ENCODE measurements at places on chromosomes 5 and 9. TPM values are rescaled to one million over a fixed set of nuclear protein-coding genes. Genes with fewer than 3 reads are reported as not detected.

Gene CDH9
- 0.13 TPM for total RNA-seq

Gene PCDHGA10
- 11.8 TPM for total RNA-seq

Gene PGM5
- total RNA-seq, result 0.39 TPM

Gene C1QTNF3
- total RNA-seq, result 0.64 TPM

Gene PTPN3
- 1.2 TPM for total RNA-seq

Gene SOHLH1
- total RNA-seq, result not detected

Gene ISCA1
- total RNA-seq, result 32.9 TPM

Gene CDC20B
- under 0.01 TPM for total RNA-seq

Gene CYFIP2
- 9.4 TPM for total RNA-seq

Gene DOCK2
- 1.6 TPM for total RNA-seq

Gene MAP1B
- 58.9 TPM for total RNA-seq

Gene NR6A1
- 0.52 TPM for total RNA-seq

Gene CCNG1
- 321 TPM for total RNA-seq

Gene SH3TC2
- total RNA-seq, result 0.52 TPM

Gene IFNA13
- total RNA-seq, result not detected

Gene ADGRV1
- total RNA-seq, result 0.32 TPM

Gene SOWAHA
- total RNA-seq, result 0.16 TPM

Gene APBA1
- 1.1 TPM for total RNA-seq

Gene FUT7
- total RNA-seq, result not detected

Gene MORN5
- total RNA-seq, result not detected

Gene IFNB1
- total RNA-seq, result not detected

Gene DPYSL3
- 151 TPM for total RNA-seq

Gene TNFSF8
- not detected for total RNA-seq

Gene SPATA31C1
- total RNA-seq, result not detected

Gene OR1J2
- total RNA-seq, result not detected

Gene ECSCR
- total RNA-seq, result 0.80 TPM

Gene PCDHGB1
- total RNA-seq, result 2.2 TPM

Gene NIM1K
- 0.96 TPM for total RNA-seq

Data from epithelial cell of alveolus of lung (primary cell).